ENCODE measurements at places on chromosomes 1 and 21.

- no peak for DNase-seq
Measured at GRCh38 chr1:227890451-227891222, 57.1 kb downstream of the WNT9A start.

DNA sequence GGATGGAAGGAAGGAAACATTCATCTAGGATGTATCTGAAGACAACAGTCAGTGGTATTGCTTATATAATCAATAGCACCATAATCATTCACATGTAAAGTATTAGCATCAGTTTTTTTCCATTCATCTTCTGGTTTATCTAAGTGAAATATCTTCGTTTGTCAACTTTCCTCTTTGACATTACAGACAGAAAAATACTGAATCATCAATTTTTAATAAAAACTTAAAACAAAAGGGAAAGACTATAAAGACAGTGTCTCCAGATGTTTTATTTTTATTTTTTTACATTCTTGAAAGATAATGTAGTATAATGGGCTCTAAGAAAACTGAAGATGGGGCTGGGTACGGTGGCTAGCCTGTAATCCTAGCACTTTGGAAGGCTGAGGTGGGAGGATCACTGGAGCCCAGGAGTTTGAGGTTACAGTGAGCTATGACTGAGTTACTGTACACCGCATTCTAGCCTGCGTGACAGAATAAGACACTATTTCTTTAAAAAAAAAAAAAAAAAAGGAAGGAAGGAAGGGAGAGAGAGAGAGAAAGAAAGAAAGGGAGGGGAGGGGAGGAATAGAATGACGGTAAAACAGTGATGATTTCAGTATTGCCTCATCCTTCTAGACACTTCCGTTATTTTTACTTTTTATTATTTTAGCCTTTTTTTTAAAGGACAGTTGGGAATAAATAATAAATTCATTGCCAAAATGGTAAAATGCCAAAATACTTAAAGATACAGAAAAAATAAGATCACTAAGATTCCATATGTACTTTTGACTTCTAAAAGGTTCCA lies 89.5 kb downstream of the NRIP1 start:
- no peak for DNase-seq

- no peak for DNase-seq
Measured at GRCh38 chr1:223102797-223103533, 40.1 kb downstream of the TLR5 start.

GRCh38 chr1:27609210-27609555 lies 5.2 kb upstream of the AHDC1 start:
- DNase-seq: no peak

GRCh38 chr1:113073479-113073950 lies 517 bp downstream of the LRIG2 start:
- no peak for DNase-seq

- DNase-seq: no peak
Measured at GRCh38 chr1:244163861-244164510, 112.9 kb downstream of the ZBTB18 start.

Data from stimulated activated CD4-positive, alpha-beta T cell treated with anti-CD3 and anti-CD28 coated beads, Interleukin-2, amount 100 ng/mL, for 48 hours (primary cell).